ENCODE measurements at places on chromosomes 5 and 9.

DNA sequence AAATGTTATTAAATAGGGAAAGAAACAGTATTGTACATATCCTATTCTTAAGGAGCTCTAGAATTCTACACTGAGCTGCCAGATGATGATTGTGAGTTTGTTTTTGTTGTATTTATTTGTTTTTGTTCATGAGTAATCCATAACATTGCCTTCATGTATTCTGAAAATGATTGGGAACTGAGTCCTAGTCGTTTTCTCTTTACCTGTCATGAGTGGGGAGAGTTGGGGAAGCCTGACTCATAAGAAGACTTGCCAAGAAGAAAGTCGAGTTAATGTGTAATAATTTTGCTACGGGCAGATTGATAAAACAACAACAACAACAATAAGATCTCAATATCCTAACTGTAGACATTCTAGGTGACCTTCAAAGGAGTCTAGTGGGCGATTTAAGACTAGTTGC is 103.8 kb downstream of the ANKRD55 start:
- DNase-seq: no peak

DNA sequence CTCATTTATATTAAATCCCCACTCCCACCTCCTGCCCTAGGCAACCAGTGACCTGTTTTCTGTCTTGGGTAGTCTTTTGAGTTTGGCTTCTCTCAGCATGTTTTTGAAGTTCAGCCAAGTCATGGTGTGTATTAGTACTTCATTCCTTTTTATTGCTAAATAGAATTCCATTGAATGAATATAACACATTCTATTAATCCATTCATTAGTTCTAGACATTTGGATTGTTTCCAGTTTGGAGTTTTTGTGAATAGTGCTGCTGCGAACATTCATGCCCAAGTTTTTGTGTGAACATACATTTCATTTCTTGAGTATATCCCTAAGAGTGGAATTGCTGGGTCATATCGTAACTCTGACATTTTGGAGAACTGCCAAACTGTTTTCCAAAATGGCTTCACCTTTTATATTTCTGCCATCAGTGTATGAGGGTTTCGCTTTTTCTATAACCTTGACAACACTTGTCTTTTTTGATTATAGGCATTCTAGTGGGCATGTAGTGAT is 2.7 kb downstream of the ZNF346 start:
- DNase-seq: no peak

DNA sequence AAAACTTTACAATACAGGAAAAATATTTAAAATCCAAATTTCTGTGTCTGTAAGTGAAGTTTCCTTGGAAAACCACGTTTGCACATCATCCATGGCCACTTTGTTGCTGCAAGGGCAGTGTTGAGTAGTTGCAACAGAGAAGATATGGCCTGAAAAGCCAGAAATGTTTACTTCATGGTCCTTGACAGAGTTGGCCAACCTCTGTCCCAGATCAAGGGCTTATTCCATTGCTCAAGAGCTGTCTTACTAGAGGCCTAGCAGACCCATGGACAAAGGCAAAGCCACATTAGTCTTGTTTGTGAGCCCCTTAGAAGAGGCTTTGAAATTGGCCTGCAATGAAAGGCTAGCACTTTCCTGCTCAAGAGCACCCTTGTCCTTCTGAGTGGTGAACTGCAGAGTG is 119.4 kb downstream of the GAS1 start:
- DNase-seq: no peak

DNA sequence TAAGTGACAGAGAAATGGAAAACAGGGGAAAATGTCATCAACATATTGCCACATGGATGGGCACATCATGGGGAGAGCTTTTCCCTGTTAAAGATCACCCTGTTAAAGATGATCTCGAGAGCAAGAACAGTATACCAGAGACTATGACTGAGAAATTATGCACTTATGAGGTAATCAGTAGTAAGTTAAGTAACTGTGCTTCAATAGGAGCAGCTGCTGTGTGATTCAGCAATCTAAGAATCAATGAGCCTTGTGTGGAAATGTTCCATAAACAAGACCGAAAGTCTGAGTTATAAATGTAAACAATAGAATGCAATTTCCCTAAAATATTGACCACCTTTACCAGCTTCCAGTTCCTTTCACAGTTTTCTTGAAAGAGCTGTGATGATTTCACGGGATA is 582.3 kb downstream of the CAAP1 start:
- DNase-seq: no peak

DNA sequence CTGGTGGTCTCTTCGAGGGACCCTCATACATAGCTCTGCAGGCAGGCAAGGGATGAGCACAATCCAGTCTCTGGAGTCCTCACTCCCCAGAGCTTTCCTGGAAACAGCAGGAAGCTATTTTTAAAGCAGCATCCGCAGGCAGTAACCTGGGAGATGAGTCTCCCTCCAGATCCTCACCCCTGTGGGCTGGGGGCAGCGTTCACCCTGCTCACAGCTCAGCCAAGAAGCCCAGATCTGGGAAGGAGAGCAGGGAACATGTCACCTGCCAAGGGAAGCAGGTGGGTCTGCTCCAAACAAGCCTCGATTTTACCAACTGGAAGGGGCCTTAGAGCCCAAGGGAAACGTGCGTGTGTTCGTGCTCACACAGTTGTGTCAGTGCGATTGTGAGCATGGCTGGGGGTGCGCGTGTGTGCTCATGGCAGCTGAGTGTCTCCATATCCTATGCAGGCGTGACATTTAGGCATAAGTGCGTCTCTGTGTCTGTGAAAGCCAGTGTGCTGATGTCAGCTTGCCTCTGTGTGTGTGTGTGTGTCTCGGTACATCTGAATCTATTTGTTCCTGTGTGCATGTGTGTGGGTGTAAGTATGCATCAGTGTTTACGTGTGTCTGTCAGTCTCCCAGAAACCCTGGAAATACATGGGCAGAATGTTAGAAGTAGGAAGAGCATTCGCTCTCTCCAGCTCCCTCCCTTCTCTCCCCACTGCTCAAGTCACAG is 40.6 kb upstream of the CPLX2 start:
- no peak for DNase-seq

GRCh38 chr9:81844131-81844567 is 84.1 kb upstream of the SPATA31D4 start:
- no peak for DNase-seq
